Transverse colon (tissue), 4 donors: ENCODE measurements at places on chromosomes 3 and 15.

GRCh38 chr3:187833799-187834578 is 88.7 kb upstream of the BCL6 start:
- DNase-seq, result no peak

GRCh38 chr15:39756806-39757522 is 25.7 kb downstream of the FSIP1 start:
- no peak for DNase-seq

GRCh38 chr3:98978068-98978811 is 76.7 kb upstream of the DCBLD2 start:
- DNase-seq, result no peak

GRCh38 chr3:36493051-36493450 is 112.7 kb downstream of the STAC start:
- DNase-seq, result no peak

DNA sequence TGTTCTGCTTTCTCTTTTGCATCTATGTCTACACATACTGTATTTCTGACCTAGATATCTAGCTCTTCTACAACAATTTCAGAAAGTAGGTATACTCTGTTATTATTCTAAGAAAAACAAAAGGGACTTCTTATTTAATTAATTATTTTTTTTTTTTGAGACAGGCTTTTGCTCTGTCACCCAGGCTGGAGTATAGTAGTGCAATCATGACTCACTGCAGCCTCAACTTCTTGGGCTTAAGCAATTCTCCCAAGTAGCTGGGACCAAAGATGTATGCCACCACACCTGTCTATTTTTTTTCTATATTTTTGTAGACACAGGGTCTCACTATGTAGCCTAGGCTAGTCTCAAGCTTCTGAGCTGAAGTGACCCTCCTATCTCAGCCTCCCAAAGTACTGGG is 130.6 kb downstream of the MBNL1 start:
- no peak for DNase-seq

DNA sequence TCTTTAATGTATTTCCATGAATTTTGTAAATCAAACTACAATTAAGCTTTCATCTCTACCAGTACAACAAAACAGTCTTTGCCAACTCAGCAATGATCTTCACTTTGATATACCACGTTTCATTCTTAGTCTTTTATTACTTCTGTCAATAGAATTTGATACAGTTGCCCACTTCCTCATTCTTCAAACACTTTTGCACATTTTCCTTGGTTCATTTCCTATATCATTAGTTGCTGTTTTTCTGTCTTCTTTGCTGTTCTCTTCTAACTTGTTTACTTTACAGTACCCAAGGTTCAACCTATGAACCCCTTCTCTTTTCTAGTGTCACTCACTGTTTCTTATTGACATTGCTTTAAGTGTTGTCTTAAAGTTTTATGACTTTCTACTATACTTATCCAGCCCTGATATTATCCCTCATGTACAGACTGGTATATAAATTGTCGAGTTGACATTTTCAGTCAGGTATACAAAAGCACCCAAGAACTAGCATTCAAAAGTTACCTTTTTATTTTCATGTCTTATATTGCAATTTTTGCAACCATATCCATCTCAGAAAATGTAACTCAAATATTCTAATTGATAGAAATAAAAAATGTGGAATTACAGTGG is 903.1 kb downstream of the NSUN3 start:
- DNase-seq, result no peak

- DNase-seq, result no peak
Observed at GRCh38 chr3:94972066-94972465, 909.2 kb downstream of the NSUN3 start.

- no peak for DNase-seq
Observed at GRCh38 chr15:50675535-50676144, 11.0 kb downstream of the TRPM7 start.

- no peak for DNase-seq
Observed at GRCh38 chr15:45234562-45235235, 17.3 kb upstream of the SLC28A2 start.

DNA sequence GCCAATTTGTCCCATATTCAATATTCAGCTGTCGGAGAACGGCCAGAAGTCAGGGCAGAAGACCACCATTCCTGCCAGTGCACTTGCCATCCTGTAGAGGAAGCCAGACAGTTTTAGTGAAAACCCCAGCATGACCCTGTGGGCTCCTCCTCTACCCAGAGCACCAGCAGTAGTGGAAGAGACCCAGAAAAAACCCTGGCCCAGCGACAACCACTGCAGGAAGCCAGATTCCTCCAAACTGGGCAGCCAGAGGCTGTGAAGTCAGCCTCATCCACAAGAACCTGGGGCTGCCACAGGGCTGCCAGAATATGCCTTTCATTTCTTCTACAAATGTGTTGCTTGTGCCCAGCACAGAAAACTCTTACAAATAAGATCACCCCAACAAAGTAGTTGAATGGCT is 67.3 kb downstream of the HMCES start:
- DNase-seq, result no peak

DNA sequence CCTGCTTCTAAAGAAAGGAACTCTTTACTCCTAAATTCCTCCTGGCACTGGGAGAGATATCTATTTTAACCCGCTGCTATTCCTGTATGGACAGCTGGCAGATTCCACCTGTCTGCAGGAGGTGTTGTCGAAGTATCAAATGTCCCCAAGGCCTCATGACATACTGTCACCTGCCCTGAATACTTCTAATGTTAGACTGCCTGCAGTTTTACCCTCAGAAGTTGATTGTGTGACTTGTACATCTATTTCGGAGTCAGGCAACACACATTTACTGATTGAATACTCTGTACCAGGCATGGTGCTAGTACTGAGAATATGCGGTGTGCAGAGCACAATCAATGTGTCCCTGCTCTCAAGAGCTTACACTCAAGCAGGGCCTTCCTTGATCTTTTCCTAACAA is 38.6 kb downstream of the PDZRN3 start:
- DNase-seq, result no peak

DNA sequence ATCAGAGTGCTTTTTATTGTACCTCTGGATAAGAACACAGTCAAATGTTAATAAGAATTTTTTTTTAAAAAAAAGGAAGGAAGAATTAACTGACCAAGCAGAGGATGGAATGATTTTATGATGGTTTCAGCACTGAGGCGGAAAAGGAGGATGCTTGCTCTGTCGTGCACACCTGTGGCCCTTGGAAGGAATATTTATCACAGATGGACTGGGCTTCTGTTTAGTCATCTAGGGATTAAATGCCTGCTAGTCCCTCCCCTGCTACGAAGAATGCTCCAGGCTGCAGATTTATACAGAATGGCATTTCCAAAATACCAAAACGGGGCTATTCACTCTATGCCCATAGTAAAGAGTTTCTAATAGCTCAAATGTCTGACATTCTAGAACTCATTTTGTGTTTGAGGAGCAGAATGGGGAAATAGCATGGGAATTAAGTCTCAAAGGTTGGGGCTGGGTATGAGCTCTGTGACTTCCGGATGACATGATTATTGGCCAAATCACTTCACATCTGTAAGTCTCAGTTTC is 92.8 kb upstream of the BCL6 start:
- DNase-seq, result no peak

DNA sequence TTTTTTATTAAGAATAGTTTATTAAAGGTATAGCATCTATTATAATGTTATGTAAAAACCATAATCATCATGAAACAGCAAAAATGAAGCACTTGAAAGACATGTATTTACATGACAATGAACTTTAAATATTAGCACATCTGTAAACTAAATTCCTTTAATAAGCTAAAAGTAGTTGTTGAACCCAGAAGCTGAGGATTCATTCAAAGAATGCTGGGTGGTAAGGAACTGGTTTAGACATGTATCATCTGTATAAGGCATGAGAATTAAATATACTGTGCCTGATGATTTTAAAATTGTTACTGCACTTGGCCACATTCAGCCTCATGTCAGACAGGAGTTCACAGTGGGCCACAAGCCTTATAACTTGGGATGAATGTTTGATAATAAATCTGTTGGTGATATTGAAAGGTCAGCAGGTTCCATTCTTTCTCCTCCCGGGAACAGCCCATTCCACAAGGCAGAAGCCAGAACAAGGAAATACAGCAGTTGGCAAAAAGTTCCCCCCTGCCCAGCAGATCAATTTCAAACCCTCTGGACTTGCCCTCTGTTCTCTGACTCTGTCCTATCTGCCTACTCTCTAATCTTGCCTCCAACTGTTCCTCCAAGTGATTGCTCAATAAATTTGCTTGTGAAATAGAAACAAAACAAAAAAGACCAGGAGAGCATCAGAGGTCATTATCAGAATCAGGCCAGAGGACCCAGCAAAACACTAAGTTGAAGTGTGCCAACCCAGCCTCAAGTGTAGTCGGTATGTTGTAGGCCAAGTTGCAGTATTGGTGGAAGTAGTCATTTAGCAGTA is 49.8 kb upstream of the TEX264 start:
- DNase-seq, result no peak

DNA sequence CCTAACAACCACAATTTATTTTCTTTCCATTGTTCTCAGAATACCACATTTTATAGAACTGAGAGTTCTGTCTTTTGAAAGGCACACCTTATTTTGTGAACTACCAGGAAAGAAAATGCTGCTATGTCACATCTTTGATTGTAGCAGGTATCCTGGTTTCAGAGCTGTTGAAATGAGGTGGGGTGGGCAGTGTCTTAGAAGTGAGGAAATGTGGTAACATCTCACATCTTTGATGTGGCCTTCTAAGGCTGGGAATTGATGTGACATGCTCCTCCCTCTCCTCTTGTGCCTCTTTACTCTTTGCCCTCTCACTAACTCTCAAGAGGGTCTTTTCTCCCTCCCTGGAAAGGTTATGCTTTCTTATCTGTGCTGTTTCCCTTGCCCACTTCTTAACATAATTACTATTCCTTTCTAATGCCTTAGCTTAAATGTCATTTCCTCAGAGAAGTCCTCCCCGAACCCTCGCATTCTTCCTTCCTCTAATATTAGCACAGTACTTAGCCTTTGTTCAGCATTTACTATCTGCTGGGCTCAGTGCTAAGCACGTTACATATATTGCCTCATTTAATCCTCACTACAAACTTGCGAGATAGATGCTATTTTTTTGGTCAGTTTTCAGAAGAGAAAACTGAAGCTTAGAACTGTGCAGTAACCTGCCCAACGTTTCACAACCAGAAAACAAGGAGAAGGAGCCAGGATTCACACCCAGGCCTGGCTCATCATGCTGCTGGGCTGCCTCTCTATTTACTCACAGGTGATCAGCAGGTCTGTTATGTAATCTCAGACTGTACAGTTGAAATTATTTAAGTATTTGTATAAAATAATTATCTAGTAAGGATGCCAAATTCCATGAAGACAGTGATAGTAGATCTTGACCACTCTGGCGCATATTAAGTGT is 24.0 kb upstream of the SPTSSB start:
- no peak for DNase-seq

GRCh38 chr15:85748729-85749128 is 46.0 kb downstream of the KLHL25 start:
- no peak for DNase-seq
